ENCODE measurements at places on chromosomes 4 and X. TPM values are rescaled to one million over a fixed set of nuclear protein-coding genes. Genes with fewer than 3 reads are reported as not detected.

GRCh38 chrX:150773117-150773516 is 79.9 kb downstream of the MTMR1 start:
- no peak for DNase-seq

- DNase-seq = no peak
These were observed 17.9 kb upstream of the CXCL11 start for GRCh38 chr4:76053730-76054129.

GRCh38 chr4:89700766-89701423 is 136.1 kb downstream of the SNCA start:
- DNase-seq = no peak

MAOB gene
- polyA plus RNA-seq = not detected

HSPA4L gene
- not detected for polyA plus RNA-seq

ZFP42 gene
- not detected for polyA plus RNA-seq
